ENCODE measurements at places on chromosomes 16 and 17.

GRCh38 chr16:57013902-57014301 is 24.5 kb downstream of the NLRC5 start:
- no peak for DNase-seq

DNA sequence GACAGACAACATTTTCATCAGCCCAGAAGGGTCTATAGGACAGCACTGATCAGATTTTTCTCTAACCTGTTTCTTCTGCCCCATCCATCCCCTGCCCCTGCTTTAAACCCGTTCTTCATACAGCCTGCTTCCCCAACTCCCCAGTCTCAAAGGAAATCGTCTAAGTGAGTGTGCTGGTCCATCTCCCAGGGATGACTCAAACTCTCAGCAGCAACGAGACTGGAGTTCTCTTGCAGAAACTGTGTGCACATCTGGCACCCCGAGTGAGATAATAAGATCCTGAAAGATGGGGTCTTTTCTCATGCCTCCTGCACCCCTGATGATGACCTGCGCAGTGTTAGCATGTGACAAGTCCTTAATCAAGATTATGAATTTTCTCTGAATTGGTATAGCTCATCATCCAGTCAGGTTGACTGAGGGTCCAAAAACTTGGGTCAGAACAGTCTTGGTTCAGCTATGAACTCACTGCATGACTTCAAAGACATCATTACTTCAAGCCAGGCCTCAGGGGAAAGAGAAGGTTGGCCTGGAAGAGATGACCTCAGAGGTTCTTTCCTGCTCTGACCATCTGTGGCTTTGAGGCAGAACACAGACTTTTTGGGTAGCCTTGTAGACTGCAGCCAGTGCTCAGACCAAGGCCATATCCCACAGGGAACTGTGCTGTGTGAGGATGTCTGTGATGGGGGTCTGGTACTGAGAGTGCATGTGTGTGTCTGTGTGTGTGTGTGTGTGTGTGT is 117.9 kb downstream of the SPACA3 start:
- DNase-seq, result no peak

GRCh38 chr16:55660828-55661227 is 5.0 kb downstream of the SLC6A2 start:
- no peak for DNase-seq

GRCh38 chr16:69309316-69309715 is 1.8 kb upstream of the VPS4A start:
- no peak for DNase-seq

- peak; percentile 63 for DNase-seq
Observed at GRCh38 chr17:75753514-75754377, 11.2 kb downstream of the GALK1 start.

DNA sequence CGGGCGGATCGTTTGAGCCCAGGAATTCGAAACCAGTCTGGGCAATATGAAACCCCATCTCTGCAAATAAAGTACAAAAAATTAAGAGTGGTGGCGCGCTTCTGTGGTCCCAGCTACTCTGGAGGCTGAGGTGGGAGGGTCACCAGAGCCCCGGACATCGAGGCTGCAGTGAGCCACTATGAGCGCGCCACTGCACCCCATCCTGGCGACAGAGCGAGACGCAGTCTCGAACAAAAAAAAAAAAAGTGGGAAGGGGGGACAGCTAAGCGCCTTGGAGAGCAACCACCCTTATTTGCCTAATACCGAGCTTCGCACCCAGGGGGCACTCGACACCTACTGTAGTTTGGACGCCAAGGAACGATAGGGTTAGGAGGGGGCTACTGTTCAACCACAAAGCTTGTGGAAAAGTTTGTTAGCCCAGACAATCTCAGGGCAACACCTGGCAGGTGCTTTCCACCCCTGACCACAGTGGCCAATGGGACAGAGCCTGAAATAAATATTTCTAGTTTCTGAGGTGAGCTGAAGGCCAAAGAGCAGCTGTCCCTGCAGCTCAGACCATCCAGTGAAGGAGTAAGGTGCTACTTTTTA is 847 bp upstream of the PSMC3IP start:
- DNase-seq, result peak; percentile 64

- DNase-seq, result peak; percentile 12
Observed at GRCh38 chr16:66159987-66160386, 206.5 kb upstream of the CDH5 start.

GRCh38 chr17:79160980-79161636 is 86.5 kb downstream of the ENGASE start:
- peak; percentile 22 for DNase-seq

DNA sequence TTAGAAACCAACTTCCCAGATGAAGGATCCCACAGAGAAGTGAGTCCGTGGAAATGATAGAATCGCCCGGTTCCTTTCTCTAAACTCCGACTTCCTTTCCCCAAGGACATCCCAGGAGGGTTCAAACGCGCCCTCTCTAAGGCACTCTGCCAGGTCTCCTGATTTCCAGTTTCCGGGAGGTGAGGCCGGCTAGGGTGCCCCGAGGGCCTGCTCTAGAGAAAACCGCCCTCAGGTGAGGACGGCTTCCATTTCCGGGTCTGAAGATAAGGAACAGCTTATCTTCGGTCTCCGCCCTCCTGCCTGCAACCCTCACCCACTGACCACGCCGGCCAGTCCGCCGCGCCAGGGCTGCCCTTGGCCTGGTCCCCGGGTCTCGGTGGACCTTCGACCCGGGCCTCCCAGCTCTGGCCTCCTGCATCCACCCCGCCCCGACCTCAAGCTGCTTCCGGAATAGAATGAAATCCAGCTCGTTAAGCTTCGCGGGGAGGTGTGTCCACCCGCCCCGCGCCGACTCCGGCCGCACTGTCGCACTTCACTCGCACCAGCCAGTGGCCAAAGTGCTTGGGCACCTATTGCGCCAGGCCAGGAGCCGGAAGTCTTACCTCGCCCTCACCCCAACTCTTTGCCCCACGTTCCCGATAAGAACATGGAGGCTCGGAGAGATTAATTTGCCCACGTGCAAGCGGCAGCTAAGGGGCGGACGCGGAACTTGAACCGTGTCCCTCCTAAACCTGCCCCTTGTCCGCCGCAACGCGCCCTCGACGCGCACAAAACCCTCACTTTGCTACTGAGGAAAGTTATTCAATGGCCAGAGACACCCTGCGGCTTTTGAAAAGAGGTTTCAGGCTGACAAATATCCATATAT is 836 bp upstream of the MMP15 start:
- DNase-seq, result peak; percentile 25

GRCh38 chr16:528111-529011 is 849 bp downstream of the CAPN15 start:
- DNase-seq, result peak; percentile 73

- DNase-seq, result no peak
Observed at GRCh38 chr16:81797443-81797842, 18.4 kb downstream of the PLCG2 start.

GRCh38 chr17:49157784-49158183 is 25.2 kb downstream of the B4GALNT2 start:
- peak; percentile 19 for DNase-seq

DNA sequence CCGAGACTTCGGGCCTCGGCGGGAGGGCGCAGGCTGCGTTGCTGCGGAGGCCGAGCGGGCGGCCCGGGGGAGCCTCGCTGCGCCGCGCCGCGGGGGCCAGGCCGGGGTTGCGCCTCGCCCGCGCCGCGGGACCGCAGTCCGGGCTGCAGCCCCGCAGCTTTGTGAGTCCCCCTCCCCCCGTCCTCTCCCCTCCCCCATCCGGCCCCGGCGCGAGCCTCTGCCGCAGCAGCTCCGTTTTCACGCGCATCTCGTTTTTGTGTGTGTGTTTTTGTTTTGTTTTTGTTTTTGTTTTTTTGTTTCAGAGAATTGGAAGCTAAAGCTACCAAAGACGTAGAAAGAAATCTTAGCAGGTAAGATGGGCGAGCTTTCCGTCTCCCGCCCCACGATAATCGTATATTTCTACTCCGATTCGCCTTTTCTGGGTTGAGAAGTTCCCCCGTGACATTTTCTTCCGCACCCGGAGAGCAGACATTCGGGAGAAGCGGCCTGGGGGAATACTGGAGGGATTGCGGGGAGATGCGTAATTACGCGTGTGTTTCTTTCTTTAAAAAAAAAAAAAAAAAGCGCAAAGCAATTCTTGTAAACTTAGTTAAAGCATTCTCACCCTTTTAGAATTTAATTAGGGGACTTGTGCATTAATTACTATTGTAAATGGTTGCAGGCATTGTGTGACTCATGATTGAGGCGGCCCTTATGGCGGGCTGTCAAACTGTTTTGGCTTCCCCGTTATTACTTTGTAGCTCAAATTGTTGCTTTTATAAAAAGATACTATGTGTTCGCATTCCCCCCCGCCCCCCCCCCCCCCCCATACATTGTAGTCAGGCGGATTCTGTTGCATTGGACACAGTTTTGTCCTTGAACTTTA is 732 bp downstream of the TNRC6A start:
- peak; percentile 31 for DNase-seq

- DNase-seq, result no peak
Observed at GRCh38 chr16:46737621-46738214, 10.4 kb downstream of the MYLK3 start.

GRCh38 chr17:58006560-58006923 is 504 bp downstream of the SRSF1 start:
- peak; percentile 79 for DNase-seq

- no peak for DNase-seq
Observed at GRCh38 chr16:9807302-9807701, 374.9 kb downstream of the GRIN2A start.

DNA sequence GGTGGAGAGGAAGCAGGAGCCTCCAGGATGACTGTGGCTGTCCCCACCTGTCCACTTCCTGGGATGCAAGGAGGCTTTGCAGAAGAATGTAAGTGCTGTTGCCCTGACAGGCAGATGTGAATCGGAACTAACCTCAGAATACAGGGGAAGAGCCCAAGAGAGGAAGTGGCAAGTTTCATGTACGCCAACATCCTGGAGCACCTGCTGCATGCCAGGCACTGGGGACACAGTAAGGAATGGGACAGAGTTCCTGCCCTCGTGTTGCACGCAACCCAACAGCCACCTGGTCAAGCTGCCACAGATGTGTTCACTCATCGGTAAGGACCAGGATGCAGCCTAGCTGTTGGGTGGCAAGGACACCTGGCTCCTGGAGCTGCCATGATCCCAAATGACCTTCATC is 98.6 kb upstream of the RPL38 start:
- DNase-seq, result no peak

DNA sequence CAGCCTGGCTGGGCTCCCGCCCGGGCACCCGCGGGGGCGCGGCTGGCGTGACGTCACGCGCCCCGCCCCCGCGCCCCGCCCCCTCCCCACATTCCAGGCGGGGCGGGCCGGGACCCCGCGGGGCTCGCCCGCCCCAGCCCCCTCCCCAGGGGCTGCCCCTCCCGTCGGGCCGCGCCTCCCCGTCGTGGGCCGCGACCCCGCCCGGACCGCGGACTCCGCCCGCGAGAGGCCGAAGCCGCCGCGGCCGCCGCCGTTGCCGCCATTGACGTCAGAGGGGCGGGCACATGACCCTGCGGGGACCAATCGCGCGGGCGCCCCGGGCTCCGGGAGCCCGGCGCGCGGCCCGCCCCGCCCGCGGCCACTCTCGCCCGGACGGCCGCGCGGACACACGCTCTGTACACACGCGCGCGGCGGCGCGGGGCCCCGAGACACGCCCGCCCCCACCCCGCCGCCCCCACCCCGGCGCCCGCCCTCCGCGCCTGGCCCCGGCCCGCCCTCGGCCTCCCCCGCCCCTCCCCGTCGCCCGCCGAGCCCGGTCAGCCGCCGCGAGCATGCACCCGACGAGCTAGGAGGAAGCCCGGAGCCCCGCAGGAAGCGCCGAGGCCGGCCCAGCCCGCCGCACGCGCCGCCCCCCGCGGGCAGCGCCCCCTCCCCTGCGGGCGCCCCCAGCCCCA is at the start of gene CMIP:
Gene CMIP (plus strand): TSS at position 361 of the 674 bp plus-strand sequence.
- DNase-seq, result peak; percentile 72

- DNase-seq, result no peak
Observed at GRCh38 chr16:73997340-73997711, 299.3 kb upstream of the PSMD7 start.

DNA sequence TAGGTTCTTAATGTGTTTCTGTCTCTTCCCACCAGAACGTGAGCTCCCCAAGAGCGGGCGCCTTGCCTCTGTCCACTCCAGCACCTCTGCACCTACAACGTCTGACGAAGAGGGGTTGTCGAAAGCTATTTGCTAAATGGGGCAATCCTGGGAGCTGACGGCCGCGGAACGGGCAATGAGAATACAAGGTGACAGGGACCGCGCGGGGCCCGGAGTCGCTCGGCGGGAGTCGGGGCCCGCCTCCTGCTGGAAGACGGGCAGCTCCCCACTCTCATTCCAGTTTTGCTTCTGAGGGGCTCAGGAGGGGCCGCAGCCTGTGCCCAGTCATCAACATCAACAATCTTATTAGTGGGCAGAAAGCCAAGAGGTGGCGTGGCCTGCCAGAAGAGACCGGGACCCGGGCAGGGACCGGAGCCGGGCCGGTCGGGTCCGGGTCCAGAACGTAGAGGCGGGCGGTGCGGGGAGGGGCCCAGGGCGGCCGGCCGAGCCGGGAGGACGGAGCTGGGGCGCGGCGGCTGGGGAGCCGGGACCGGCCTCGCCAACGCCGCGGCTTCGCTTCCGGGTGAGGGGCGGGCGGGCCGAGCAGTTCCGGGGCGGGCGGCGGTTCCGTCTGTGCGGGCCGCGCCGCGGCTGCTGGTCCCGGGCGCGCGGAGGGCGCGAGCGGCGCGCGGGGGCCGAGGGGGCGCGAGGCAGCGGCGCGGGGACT is at the start of gene MOSMO:
Gene MOSMO (plus strand): TSS at position 603 of the 706 bp plus-strand sequence. CDS start 191 bp downstream, outside the sequence.
- DNase-seq, result peak; percentile 84

GRCh38 chr16:57341062-57341440 is 17.5 kb upstream of the CCL22 start:
- no peak for DNase-seq

DNA sequence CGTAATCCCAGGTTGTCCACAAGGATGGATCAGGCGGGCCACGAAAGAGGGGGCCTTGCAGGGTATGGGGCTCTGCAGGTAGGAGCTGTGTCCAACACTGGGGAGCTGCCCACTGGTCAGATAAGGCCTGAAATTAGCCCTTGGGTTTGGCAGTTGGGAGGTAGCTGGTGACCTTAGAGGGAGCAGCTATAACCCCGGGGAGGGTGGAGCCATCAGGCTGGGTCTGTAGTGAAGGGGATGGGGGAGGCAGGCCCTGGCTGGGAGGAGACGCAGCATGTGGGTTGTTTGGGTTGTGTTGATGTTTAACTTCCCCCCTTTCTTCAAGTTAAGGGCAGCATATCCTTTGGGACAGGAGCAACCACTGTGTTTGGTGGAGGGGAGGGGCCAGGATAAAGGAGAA is 5.9 kb downstream of the MLLT6 start:
- no peak for DNase-seq

DNA sequence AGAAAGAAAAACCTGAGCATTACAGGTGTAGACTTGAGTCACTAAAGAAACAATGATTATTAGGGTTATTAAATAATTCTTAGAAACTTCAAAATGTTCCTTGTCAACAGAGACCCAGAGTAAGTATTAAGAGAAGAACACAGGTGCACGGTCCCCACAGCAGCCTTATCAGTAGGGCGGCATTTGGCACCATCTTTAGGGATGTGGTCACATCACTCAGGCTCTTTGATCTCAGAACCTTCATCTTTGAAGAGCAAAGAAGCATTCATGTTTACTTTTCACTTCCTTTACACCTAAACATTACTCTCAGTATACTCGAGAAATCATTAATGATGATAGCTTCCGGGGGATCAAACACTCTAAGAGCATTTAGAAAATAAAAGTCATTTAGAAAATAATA is 928.7 kb downstream of the KCNJ2 start:
- DNase-seq, result no peak

GRCh38 chr17:31211352-31212012 is 85.6 kb downstream of the OMG start:
- DNase-seq, result peak; percentile 43

GRCh38 chr16:55662644-55663031 is 6.8 kb downstream of the SLC6A2 start:
- no peak for DNase-seq

Measured in iris pigment epithelial cell (primary cell).